ENCODE measurements at places on chromosomes 6 and 20.

GRCh38 chr6:33107641-33108040 lies 31.9 kb downstream of the HLA-DPB1 start:
- no peak for DNase-seq

DNA sequence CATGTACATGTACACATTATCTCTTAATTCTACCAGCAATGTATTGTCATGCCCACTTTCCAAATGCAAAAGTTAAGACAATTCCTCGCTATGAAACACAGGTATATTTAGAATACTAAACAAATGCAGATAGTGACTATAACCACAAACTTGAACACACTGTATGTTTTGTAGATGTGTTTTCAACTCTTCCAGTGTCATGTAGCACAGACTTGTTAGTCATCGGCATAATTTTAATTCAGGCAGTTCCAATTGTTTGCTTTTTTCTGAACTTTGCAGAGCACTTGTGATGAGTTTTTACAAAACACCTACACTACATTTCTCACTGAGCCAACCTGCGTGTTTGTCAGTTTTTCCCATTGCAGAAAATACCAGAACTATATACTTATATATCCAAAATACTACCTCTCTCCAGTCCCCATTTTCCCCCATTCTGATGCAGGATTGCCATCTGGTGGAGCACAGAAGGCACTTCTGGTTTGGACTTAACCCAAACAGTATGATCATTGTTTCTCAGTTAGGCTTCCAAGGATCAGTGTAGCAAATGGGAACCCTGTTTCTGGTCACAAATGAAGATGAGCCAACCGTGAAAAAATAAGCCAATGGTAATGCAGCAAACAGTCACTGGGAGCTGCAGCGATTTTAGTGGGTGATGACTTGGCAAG lies 143.4 kb downstream of the ADGRB3 start:
- DNase-seq = no peak

DNA sequence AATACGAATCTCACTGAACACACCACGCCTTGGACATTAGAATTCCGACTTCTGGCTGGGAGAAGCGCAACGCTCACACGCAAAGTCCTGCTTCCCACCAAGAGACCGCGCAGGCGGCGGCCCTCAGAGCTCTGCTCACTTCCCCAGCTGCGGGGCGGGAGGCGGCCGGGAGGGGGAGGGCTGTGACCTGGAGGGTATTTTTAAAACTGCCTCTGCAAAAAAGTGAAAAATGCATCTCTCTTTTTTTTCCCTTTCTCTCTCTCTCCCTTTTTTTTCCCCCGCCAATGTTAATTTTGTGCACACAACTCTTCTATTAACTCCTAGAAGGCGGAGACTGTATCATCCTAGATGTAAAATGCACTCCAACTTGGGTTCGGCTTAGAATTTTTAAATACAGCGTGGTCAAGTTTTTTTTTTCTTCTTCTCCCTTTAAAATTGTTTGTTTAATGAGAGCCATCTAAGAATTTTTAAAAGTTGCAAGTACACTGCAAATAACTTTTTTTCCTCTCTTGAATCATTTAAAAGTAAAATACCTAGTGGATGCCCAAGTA lies 66.4 kb downstream of the STX11 start:
- DNase-seq = no peak

DNA sequence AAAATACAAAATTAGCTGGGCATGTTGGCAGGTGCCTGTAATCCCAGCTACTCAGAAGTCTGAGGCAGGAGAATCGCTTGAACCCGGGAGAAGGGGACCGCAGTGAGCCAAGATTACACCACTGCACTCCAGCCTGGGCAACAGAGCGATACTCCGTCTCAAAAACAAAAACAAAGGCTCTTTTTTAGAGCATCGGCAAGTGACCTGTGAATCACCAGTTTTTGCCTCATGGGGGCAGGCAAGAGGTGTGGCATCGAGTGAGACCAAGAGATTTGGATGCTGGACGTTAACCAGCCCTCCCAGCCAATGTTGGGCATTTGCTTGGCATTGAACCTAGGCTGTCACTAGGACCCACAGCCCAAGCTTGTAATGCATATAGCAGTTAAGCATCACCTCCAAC lies 14.6 kb upstream of the CDK5RAP1 start:
- DNase-seq = no peak

DNA sequence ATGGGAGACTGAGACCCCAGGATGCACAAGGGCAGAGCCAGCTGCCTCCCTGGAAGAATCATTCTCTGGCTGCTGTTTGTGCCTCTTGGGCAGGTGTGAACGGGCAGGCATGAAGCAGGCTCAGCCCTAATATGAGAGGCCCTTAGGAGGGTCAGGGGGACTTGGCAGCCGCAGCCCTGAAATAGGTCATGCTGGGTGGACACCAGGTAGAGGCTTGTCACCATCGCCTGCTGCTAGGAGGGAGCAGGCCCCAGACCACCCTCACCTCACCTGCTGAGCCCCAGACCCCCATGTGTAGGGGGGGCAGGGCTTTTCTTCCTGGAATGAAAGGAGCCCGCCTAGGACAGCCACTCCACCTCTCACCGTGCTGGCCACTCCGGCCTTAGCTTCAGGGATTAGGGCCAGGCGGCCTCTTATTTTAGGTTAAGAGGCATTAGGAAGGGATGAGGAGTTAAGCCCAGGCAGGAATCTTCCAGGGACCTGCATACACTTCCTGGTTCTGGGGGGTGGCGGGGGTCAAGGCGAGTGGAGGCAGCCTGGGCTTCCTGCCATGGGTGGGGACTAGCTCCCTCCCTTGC lies 92.4 kb downstream of the ASXL1 start:
- DNase-seq = no peak

GRCh38 chr6:121522265-121522664 lies 86.8 kb downstream of the GJA1 start:
- DNase-seq = no peak

- no peak for DNase-seq
Observed at GRCh38 chr6:21801446-21802174, 208.1 kb downstream of the SOX4 start.

All from activated CD4-positive, alpha-beta T cell treated with anti-CD3 and anti-CD28 coated beads for 1 hour (primary cell).